Trophoblast cell (in vitro differentiated cells and primary cell): ENCODE measurements at places on chromosomes 3 and 15.

DNA sequence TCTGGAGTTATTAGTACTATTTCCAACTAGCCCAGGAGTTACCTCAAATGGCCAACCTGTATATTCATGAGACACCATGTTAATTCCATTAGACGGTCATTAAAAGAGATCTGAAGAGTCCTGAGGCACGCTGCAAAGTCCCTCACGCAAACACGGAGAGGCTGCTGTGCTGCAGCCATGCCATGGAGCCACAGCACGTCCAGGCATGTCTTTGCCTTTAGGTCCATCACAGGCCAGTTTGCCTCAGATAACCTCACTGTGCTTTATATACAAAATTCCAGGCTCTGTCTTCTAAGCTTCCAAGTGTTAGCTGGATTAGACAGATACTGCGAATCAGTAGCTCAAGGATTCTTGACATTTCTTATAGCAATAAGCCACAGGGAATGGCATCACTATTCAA is 9.8 kb upstream of the PLAAT1 start:
- H3K4me3 ChIP-seq = no peak overlapping the region
- H3K27ac ChIP-seq = no peak overlapping the region
- H3K36me3 ChIP-seq = no peaks in the 10 kb centered on the region
- DNase-seq = no peak
- no peaks in the 10 kb centered on the region for H3K27me3 ChIP-seq

- no peak overlapping the region for H3K4me3 ChIP-seq
- H3K36me3 ChIP-seq = no peaks in the 10 kb centered on the region
- H3K27me3 ChIP-seq = no peaks in the 10 kb centered on the region
These were observed 436.7 kb downstream of the PDCD6IP start for GRCh38 chr3:34235096-34235495.

DNA sequence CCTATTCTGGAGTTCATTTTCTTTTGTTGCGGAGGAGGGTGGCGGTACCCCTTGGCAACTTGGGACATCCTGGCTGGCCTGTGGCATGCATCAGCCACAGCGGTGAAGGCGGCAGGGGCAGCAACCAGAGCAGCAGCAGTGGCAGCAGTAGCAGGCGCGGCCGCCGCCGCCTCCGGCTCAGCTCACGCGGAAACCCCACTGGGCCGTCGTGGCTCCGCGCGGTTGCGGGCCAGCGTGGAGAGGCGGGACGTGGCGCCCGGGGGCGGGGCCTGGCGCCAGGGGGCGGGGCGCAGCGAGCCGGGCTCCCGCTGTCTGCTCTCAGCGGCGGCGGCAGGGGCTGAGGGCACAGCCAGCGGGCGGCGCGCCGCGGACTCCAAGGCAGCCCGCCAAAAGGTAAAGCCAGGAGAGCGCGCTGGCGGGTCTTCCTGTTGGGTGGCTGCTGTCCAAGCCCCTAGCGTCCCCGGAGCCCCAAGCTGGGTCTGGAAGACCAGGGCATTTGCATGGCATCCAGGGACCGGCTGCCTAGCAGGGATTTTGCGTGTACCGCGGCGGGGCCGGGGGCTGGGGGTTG is 334.4 kb upstream of the THRB start:
- H3K27me3 ChIP-seq = peaks cover 21% of the 10 kb centered on the region
- no peak overlapping the region for H3K27ac ChIP-seq
- H3K4me1 ChIP-seq = peaks cover 4% of the 10 kb centered on the region
- no peaks in the 10 kb centered on the region for H3K36me3 ChIP-seq
- peak overlapping the region; percentile 58 for H3K4me3 ChIP-seq

DNA sequence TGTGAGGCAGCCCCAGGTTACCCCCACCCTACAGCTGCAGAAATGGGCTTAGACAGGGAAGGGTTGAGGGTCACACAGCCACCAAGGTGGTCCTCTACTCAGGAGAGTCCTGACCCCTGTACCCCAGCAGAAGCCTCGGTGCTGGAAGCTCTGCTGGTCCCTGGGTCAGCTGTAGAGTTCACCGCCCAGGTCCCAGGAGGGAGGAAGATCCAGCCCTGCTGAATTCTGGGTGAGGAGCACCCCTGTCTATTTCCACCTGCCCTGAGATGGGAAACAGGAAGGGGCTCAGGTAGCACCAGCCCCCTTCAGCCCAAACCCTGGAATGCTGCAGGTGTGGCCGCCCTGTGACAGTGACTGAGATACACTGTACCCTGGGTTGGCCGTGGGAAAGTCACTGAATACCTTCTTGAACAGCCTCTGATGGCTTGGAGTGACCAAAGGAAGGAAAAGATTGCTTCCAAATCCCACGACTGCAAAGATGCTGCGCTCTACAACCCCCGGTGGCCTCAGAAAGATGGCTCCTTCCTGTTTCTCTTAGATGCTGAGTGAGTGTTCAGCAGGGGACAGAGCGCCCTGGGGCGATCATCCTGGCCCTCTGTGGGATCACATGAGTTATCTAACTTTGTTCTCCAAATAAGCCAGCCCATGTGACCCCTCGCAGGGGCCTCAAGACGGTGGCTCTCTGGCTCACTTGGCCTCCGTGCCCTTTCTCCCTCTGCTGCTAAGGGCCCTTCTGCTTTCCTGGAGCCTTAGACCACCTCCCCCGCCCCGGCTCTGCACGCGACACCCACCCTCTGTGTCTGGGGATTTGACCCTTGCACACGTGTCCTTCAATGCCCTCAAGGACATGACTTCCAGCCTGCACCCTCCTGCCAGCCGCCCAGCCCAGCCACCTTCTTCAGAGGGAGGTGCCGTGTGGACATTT is 141.9 kb downstream of the NSMCE3 start:
- H3K36me3 ChIP-seq = no peaks in the 10 kb centered on the region
- no peak for DNase-seq
- H3K27me3 ChIP-seq = no peaks in the 10 kb centered on the region
- no peak overlapping the region for H3K4me3 ChIP-seq
- H3K27ac ChIP-seq = no peak overlapping the region

GRCh38 chr3:177944228-177944661 is 592.0 kb upstream of the KCNMB2 start:
- H3K27me3 ChIP-seq = no peaks in the 10 kb centered on the region
- no peak overlapping the region for H3K4me3 ChIP-seq
- H3K36me3 ChIP-seq = no peaks in the 10 kb centered on the region
- no peak overlapping the region for H3K27ac ChIP-seq

DNA sequence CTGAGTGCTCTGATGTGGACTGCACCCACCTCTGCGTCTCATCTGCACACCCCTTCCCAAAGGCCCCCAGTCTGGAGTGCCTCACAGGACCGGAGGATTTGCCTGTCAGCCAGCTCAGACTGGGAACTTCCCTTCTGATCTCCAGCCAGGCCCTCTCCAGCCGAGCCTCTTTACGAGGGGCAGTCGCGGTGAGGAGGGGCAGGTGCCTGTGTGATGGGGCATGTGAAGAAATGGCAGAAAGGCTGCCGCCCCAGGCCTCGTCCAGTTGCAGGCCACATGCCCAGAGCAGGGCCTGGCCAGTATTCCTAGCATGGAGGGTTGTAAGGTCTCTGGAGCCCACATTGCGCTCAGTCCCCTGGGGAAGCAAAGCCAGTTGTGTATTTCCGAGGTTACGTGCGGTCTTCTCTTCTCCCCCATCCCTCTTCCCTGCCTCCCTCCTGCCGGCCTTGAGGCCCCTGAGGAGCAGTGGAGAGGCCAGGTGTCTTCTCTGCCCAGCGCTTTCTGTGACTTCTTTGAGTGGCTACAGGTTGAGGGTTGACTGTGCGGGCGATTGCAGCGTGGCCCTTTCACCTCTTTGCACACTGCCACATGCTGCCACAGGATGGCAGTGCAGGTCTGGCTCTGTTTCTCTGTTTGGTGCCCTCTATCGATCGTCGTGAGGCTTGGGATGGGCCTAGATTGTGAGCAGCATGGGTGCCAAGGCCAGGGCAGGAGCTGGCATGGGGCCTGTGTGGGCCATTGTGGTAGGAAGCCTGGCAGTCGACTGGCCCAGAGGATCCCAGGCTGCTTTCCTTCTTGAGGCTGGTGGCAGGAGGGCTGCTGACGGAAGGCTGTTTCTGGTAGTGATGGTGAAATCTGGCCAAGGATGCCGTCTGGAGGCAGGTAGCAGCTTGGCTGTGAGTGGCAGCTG is 5.3 kb downstream of the CLK3 start:
- peak; percentile 47 for DNase-seq
- peaks cover 74% of the 10 kb centered on the region for H3K36me3 ChIP-seq

DNA sequence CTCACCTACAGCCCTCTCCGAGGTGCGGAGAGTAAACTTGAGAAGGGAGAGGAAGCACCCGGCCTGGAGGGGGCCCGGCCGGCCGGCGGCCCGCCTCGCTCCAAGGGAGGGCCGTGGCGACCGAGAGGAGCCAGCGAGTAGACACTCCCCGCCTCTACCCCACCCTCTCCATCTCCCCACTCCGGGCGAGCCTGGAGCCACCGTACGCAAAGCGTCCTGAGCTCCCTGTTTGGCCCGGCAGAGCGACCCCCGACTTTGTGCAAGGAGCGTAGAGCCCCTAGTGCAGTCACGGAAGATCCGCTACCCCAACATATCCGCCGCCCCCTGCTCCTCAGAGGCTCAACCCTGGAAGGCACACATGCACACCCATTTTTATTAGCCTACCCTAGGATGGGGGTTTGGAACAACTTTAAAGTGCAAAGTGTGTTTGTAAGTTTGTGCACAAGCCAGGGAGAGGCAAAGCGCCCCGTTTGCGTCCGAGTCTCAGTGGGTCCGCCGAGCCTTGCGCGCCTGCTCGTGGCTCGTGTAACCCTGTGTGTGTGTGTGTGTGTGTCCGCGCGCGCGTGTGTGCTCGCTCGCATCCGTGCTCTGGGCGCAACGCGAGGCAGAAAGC is 508 bp upstream of the SMAD6 start:
- peak overlapping the region; percentile 74 for H3K4me3 ChIP-seq
- DNase-seq = no peak
- peak overlapping the region; percentile 73 for H3K27ac ChIP-seq
- H3K4me1 ChIP-seq = peaks cover 12% of the 10 kb centered on the region
- H3K27me3 ChIP-seq = no peaks in the 10 kb centered on the region
- H3K36me3 ChIP-seq = peaks cover 23% of the 10 kb centered on the region

DNA sequence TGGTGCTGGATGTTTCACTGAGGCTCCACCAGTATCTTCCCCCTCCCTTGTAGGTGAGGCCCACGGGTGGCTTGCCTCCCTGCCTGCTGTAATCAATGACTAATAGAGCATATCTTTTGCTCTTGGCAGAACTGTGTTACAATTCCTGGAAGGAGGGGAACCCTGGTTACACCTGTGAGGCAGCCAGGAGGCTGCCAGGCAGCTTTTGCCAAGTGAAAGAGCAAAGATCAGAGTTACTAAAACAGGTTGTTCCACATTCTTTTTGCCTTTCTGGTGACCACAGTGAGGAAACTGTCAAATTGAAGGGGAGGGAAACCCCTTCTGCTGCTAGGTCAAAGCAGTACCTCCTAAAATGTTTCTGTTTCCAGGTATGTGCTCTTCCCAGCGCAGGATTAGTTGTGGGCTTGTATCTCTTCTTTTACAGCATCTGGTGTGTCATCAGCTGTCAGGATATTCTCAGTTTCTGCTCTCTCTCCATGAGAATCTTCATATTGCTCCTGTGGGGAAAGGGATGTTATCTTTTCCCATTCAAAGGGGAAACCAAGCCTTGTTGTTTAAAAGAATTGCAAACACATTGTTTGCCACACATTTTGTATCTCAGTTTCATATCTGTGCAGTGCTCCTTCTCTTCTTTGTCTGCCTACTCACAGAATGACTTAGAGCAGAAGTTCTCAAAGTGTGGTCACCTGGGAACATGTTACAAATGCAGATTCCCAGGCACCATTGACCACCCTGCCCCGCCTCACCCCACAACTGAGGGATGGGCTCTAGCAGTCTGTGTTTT is 137.4 kb upstream of the UMPS start:
- no peak overlapping the region for H3K4me3 ChIP-seq
- peak; percentile 93 for DNase-seq
- H3K4me1 ChIP-seq = peaks cover 11% of the 10 kb centered on the region
- H3K27ac ChIP-seq = peak overlapping the region; percentile 83
- no peaks in the 10 kb centered on the region for H3K27me3 ChIP-seq

- H3K4me3 ChIP-seq = no peak overlapping the region
- no peaks in the 10 kb centered on the region for H3K27me3 ChIP-seq
- DNase-seq = peak; percentile 14
- H3K27ac ChIP-seq = no peak overlapping the region
These were observed 184.0 kb downstream of the MAGI1 start for GRCh38 chr3:65854606-65855304.

DNA sequence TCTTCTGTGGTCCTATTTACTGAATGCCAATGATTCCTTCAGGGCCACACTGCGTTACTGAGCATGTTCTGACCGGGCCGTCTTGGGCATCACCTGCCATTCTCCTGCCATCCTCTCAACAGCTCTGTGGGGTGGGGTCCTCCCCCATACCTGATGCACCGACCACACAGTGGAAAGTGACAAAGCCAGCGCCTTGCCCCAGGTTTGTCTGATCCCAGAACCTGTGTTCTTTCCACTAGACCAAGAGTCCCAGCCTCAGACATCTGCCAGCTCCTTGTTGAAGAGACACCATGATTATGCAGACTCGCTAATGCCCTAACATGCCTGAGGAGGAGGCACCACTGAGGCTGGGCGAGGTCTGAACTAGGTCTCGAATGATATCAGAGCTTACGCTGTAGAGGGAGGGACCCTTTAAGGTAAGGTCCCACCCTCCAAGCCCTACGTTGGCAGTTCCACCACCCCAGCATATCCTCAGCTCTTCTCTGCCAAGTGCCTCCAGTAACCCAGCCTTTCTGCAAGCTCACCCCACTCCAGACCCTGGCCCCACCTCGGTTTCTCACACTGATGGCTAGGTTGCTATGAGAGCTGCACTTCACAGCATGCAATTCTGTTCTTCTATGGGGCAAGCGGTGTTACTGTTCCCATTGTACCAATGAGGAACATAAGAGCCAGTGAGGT is 29.8 kb upstream of the PLXNA1 start:
- H3K4me3 ChIP-seq = no peak overlapping the region
- H3K4me1 ChIP-seq = no peaks in the 10 kb centered on the region
- no peak for DNase-seq

DNA sequence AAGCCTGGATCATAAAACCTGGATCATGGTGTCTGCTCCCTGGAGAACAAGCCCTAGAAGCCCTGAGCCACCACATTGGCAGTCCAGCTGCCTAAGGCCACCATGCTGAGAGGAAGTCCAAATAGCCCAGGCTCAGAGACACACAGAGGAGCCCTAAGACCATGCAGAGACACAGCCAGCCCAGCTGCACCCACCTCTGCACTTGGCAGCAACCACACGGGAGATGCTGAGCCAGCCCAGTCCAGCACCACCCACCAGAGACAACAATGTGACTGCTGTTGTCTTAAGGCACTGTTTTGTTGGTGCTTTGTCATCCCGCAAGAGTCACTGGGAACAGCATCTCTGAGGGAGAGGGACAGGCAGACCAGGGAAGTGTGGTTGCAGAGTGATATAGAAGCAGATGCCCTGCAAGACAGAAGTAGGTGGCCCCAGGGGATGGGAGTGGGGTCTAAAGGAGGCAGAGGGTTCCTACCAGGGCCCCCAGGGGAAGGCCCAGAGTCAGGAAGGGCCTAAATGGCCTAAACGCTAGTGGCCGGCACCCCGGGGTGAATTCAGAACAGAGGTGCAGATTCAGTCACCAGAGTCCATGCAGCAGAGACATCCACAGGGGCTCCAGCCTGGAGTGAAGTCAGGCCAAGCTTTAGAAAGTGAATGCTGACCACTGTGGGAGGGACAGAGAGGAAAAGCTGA is 105.4 kb upstream of the PRR20G start:
- no peak for DNase-seq
- no peaks in the 10 kb centered on the region for H3K27me3 ChIP-seq
- no peak overlapping the region for H3K27ac ChIP-seq

GRCh38 chr15:55194256-55194655 is 2.5 kb downstream of the RSL24D1 start:
- no peak overlapping the region for H3K4me3 ChIP-seq
- H3K36me3 ChIP-seq = peaks cover 2% of the 10 kb centered on the region
- H3K27me3 ChIP-seq = no peaks in the 10 kb centered on the region
- no peaks in the 10 kb centered on the region for H3K4me1 ChIP-seq
- DNase-seq = no peak
